ENCODE measurements at places on chromosomes 3 and 15.

DNA sequence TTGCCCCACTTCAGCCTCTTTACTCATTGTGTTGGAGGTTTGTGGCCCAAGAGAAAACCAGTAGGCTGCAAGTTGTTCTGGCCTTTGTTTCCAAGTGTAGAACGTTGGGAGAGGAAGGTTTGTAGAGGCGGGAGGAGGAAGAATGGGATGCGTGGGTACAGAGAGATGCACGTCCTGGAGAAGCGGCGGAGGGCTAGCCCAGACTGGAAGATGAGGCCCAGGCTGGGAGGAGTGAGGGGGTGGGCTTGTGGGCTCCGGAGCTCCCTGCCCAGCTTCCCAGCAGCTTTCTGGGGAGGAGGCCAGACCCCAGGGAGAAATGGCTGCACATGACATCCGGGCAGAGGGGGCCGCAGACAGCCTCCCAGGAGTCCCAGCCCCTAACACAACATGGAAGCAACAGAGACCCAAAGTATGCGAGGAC is 5.3 kb downstream of the PLA2G4F start:
- ATAC-seq: no peak

DNA sequence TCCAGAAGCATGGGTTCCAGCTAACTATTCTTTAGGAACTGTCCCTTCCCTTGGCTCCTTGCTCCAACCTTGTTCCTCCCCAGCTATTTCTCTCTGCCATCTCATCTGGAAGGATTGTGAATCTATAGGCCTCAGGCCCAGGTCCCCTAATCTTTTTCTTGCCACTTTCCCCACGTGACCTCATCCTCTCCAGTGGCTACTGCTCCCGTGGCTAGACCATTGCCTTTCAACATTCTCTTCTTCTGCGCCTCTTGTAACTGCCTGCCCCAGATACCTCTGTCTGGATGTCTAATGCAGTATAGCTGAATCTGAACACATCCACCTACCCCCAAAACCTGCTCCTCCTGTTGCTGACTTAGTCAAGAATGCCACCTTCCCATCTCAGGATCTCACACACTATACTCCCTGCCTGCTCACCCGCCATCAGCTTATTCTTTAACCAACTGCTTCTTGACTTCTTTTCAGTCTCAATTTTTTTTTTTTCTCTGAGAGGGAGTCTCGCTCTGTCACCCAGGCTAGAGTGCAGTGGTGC is 5.2 kb downstream of the GPX1 start:
- ATAC-seq: no peak

GRCh38 chr3:188417271-188417696 is 263.3 kb downstream of the LPP start:
- no peak for ATAC-seq

DNA sequence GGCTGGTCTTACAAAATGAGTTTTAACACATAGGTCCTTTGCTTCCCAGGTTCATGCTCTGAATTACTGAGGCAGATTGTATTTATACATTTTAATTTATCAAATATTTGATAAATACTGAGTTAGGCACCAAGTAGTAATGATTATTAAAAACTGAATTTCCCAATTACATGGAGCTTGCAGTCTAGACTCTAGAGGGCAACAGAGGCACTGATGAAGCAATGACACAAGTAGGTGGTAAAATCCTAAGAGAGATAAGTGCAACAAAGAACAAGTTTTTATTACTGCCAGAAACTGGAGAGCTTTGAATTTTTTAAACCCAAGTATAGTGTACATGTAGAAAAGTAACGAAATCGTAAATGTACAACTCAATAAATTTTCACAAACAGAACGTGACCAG is 406.2 kb upstream of the RARB start:
- peak; percentile 80 for ATAC-seq

DNA sequence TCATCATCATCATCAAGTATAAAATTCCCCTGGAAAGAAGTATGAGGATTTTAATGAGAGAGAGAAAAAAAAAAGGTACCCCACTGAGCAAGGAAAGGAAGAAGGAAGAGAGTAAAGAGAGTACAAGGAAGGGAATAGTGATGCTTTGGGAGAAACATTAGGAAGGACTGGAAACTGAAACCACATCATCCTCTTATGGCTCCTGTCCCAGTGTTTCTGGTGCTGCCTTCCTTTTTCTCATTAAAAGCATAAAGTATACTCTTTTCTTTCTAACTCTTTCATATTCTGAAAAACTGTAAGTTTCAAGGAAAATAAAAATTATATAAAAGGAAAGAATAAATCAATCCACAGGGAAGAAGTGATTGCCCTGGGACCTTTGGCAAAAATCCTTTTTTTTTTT is 616.4 kb upstream of the CBLB start:
- no peak for ATAC-seq
